ENCODE measurements at places on chromosomes 2 and 18.

DNA sequence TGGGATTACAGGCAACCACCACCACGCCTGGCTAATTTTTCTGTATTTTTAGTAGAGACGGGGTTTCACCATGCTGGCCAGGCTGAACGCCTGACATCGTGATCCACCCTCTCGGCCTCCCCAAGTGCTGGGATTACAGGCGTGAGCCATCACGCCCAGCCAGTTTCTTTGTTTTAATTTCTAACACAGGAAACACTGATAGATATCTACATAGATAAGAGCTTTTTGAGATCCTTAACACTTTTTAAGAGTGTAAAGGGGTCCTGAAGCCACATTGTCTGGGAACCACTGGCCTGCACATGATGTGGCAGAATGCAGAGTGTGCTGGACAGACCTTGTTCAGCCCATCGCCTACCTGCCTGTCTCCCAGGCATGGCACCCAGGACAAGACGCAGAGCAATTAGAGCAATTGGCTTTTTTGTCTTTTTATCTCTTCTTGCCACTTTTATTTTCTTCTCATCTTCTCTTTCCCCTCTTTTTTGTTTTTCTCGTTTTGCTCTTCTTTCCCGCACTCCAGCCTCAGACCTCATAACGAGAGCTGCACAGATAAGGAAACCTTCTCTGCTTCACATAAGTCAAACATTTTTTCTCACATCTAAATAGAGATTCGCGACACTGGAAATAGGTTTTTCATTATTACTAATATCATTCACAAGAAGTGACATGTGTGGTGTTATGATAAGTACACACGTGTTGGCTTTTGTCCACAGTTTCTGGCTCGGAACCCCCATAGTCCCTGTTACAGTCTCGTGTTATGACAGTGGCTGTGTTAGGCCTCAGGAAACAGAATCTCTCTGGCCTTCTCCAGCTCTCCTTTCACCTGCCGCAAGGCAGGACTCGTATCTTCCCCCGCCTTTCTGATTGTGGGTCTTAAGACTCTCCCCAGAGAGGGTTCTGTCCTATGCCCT, 25.2 kb upstream of the GPR55 start:
- DNase-seq: no peak

DNA sequence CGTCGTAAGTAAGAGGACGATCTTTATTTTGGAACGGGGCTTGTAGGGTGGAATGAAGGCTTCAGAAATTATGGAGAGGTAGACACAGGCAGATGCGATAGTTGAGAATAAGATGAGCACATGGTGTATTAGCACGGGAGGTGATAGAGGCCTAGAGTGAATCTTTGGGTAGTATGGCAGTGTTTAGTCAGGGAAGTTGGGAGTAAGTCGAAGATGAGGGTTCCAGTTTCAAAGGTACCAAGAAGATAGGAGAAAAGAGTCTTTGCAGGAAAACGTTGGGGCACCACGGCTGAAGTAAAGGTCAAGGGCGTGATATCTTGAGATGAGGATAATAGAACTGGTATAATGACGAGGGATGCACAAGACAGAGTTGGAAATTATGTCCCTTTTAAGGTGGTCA, 654 bp downstream of the PIK3C3 start:
- no peak for DNase-seq

- DNase-seq: no peak
These were observed 3.7 kb downstream of the SP140L start for GRCh38 chr2:230330725-230331124.

- DNase-seq: peak; percentile 84
These were observed 1.9 kb downstream of the CHPF start for GRCh38 chr2:219541611-219542180.

DNA sequence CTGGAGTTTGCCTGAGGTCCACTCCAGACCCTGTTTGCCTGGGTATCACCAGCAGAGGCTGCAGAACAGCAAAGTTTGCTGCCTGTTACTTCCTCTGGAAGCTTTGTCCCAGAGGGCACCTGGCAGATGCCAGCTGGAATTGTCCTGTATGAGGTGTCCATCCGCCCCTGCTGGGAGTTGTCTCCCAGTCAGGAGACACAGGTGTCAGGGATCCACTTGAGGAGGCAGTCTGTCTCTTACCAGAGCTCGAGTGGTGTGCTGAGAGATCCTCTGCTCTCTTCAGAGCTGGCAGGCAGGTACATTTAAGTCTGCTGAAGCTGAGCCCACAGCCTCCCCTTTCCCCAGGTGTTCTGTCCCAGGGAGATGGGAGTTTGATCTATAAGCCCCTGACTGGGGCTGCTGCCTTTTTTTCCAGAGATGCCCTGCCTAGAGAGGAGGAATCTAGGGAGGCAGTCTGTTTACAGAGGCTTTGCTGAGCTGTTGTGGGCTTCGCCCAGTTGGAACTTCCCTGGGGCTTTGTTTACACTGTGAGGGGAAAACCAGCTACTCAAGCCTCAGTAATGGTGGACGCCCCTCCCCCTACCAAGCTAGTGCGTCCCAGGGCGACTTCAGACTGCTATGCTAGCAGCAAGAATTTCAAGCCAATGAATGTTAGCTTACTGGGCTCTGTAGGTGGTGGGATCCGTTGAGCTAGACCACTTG, 34.7 kb downstream of the TFPI start:
- no peak for DNase-seq

GRCh38 chr2:216670266-216671080, 24.9 kb downstream of the IGFBP5 start:
- DNase-seq: no peak

GRCh38 chr2:46216213-46216612, 81.0 kb upstream of the EPAS1 start:
- DNase-seq: no peak

- DNase-seq: no peak
These were observed 1793.4 kb downstream of the SUCLG1 start for GRCh38 chr2:82665691-82666090.

- DNase-seq: no peak
These were observed 80.3 kb downstream of the FMNL2 start for GRCh38 chr2:152415231-152415642.

- no peak for DNase-seq
These were observed 45.4 kb upstream of the PPP4R1 start for GRCh38 chr18:9659499-9660375.

DNA sequence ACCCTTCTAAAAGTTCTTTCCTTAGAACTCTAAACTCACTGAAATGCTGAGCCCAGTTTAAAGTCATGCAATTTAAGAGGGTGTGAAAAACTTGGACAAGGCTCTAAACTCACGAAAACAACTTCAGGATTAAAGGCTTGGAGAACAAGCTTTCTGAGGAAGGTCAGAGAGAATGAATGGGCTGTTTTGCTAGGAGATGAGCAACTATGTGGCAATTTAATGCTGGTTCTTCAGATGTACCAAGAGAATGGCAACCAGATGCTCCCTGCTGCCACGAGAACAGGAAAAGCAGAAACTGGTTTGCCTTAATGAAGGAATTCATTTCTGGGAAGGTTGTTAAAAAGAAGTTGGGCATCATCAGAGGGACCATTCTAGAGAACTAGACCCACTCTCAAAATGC, 77.8 kb upstream of the PMAIP1 start:
- no peak for DNase-seq

GRCh38 chr2:147101941-147102790, 742.7 kb upstream of the ACVR2A start:
- no peak for DNase-seq

GRCh38 chr2:31580321-31581117, at the start of gene SRD5A2:
TSS of gene SRD5A2 (minus strand) at chr2:31580938. CDS start at chr2:31580900, 38 bp downstream.
- DNase-seq: no peak

- peak; percentile 34 for DNase-seq
These were observed 35.4 kb upstream of the WIPF1 start for GRCh38 chr2:174632841-174633622.

GRCh38 chr2:145431181-145431951, 911.4 kb upstream of the ZEB2 start:
- no peak for DNase-seq

GRCh38 chr2:20092226-20092900, 40.9 kb upstream of the LAPTM4A start:
- DNase-seq: no peak

- DNase-seq: no peak
These were observed 598.0 kb upstream of the TEKT4 start for GRCh38 chr2:94273242-94273641.

GRCh38 chr2:239882331-239882732, 142.8 kb downstream of the NDUFA10 start:
- peak; percentile 58 for DNase-seq

DNA sequence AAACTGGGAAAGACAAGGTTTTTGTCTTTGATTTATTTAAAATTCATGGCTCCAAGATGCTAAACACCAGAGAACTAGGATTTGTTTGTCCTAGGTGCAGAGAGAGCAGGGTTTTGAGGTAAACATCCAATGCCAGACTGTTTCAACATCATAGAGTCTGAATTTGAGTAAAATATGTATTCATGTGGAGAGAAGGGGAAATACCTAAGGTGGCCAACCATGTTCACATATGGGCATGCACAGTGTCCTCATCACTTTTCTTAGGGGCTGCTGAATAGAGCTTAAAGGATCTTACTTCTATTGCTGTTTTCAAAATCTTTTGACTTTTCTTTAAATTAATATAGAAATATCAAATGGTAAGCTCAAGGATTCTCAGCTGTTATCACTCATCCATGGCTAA, 287.0 kb upstream of the CCDC68 start:
- no peak for DNase-seq

All from CD4-positive, alpha-beta T cell treated with Interleukin-4 for 4 hours (primary cell).